Fibroblast of skin of scalp (primary cell): ENCODE measurements at places on chromosomes 6 and 20.
A peak's percentile ranks its signal among the peaks of the same experiment; 100 is the strongest.

GRCh38 chr6:88248709-88249321, 82.7 kb upstream of the CNR1 start:
- no peak for DNase-seq

GRCh38 chr20:3092611-3093379, 8.3 kb upstream of the AVP start:
- DNase-seq = peak; percentile 15

- DNase-seq = no peak
Observed at GRCh38 chr20:5742041-5742440, 8.2 kb upstream of the SHLD1 start.

- no peak for DNase-seq
Observed at GRCh38 chr6:8225113-8225512, 122.8 kb upstream of the EEF1E1 start.

GRCh38 chr20:32752458-32753250, 9.4 kb upstream of the COMMD7 start:
- peak; percentile 71 for DNase-seq

DNA sequence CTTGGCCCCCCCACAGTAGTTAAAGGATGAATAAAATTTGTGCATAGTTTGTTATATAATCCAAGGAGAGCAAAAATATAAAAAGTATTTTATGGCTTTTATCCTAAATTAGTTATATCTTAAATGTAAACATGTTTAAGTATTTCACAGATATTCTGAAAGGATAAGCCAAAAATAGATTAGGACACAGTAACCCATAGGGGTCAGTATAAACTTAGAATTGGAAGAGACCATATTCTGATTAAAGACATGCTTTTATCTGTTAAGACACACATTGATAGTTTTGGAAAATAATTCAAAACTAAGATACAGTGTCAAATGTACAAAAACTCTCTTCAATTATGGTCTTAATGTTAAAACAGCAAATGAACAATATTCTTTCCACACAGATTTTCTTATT, 4.5 kb upstream of the SERINC1 start:
- DNase-seq = peak; percentile 34
